ENCODE measurements at places on chromosomes 6 and 20.

- DNase-seq: no peak
These were observed 262.9 kb upstream of the BTBD3 start for GRCh38 chr20:11654766-11655165.

DNA sequence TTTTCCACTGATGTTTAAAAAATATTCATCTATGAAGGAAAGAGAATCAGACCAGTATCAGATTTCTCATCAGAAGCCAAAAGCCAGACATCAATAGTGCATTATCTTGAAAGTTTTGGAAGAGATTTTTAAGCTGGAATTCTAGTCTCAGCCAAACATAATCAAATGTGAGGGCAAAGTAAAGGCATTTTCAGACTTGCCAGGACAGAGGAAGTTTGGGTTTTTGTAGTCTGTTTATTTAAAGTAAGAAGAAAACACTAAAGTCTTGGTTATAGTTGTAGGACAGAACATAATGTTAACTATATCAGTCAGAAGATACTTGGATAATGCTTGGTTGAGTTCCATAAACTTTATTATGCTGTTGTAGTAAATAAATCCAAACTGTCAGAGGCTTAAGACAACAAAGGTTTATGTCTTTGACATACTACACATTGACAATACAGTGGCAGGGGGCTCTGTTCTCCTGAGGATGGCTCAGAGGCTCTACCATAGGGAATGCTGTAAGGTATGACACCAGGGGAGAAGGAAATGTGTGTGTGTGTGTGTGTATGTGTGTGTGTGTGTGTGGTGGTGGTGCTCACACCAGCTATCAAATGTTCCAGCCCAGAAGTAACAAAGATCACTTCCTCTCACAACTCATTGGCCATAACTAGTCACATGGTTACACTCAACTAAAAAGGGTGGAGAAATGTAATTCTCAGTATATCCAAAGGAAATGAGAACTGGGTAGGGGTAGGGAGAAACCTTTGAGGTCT lies 26.7 kb upstream of the YWHAB start:
- DNase-seq: no peak

DNA sequence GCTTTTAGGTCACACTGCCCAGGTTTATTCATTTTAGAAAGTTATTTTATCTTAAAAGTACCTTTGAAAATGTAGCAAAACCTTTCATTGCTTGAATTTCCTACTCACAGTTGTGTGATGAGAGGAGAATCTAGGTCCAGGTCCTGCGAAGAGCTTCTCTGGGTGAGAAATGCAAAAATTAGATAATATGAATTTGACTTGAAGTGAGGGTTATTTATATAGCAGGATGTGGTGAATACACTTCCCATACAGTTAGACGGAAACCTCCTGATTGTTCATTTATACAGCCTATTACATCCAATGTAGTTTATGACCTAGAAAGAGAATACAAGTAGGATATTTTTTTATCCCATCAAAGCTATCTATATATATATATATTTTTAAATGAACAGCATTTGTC lies 30.5 kb downstream of the CDKAL1 start:
- peak; percentile 74 for DNase-seq

- peak; percentile 66 for DNase-seq
These were observed 82.3 kb downstream of the CNBD2 start for GRCh38 chr20:36050436-36051317.

DNA sequence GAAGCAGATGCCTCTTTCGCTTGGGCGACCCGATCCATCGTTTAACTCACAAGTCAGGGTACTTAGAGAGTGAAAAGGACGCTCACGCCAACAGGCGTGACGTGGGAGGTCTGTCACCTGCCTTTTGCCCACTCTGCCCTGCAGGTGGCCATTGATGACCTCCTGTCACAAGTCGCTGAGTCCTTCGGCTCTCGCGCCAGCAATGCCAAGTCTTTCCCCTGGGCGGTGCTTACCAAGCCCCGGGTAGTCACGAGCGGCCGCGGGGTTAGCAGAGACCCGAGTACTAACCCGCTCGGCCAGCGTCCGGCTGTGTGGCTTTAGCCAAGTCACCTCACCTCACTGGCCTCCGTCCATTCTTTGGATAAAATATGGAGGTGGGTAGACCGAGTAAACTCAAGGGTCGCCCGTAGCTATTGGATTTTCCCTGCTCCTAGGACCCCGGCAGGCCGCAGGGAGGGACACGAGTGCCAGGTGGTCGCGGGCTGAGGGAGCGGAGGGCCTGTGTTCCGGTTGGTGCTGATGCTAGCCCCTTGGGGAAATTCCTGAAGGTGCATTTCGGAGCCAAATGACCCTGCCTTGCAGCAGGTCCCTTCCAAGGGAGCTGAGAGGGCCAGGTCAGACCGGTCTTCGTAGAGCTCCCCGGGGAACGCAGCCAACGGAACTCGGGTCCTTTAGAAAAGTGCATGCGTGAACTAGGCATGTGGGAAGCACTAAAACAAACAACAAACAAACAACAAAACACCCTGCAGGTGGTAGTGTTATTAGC lies 668 bp downstream of the PKIB start:
- peak; percentile 31 for DNase-seq

- DNase-seq: no peak
These were observed 200.8 kb downstream of the TFAP2C start for GRCh38 chr20:56829788-56830385.

DNA sequence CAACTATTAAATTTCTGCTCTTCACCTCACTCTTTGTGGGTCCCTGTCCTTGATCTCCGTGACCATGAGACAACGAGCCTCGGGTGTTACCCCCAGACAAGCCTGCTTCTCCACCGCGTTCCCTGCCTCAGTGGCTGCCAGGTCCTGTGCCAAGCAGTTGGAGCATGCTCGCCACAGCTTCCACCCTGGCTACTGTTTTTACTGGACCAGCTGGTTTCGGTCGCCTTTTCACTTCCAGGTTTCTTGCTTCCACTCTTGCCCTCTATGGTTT lies 5.6 kb downstream of the TP53RK start:
- no peak for DNase-seq

DNA sequence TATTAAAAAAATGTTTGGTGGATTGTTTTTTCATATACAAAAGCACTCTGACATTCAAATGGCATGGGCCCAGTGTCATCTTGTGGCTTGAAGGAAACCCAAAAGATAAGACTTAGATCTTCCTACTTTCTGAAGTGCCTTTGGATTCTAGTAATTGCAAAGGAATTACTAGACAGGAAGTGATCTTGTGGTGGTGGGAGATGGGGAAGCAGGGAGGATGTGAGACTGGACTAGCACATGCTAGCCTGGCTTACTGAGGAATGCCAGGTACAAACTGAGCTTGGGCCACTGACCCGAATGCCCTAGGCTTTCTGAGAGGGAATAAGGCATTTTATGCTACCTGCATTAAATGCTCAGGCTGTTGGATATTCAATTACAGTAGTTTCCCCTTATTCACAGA lies 59.0 kb downstream of the AFG1L start:
- no peak for DNase-seq

- no peak for DNase-seq
These were observed 62.4 kb downstream of the MDGA1 start for GRCh38 chr6:37635319-37635718.

- no peak for DNase-seq
These were observed 77.7 kb downstream of the ANKRD60 start for GRCh38 chr20:58150772-58151171.

GRCh38 chr6:30583921-30584320 lies 12.7 kb downstream of the ABCF1 start:
- no peak for DNase-seq

GRCh38 chr6:170293341-170294231 lies 2.7 kb upstream of the DLL1 start:
- DNase-seq: peak; percentile 5

- no peak for DNase-seq
These were observed 35.9 kb downstream of the SRC start for GRCh38 chr20:37381621-37382471.

- no peak for DNase-seq
These were observed 47.5 kb upstream of the TMX4 start for GRCh38 chr20:8067082-8067481.

- DNase-seq: no peak
These were observed 147.6 kb downstream of the KIF6 start for GRCh38 chr6:39577446-39578165.

GRCh38 chr6:53581856-53582255 lies 37.0 kb upstream of the GCLC start:
- no peak for DNase-seq

- DNase-seq: no peak
These were observed 158.7 kb downstream of the SYNE1 start for GRCh38 chr6:152478377-152479010.

DNA sequence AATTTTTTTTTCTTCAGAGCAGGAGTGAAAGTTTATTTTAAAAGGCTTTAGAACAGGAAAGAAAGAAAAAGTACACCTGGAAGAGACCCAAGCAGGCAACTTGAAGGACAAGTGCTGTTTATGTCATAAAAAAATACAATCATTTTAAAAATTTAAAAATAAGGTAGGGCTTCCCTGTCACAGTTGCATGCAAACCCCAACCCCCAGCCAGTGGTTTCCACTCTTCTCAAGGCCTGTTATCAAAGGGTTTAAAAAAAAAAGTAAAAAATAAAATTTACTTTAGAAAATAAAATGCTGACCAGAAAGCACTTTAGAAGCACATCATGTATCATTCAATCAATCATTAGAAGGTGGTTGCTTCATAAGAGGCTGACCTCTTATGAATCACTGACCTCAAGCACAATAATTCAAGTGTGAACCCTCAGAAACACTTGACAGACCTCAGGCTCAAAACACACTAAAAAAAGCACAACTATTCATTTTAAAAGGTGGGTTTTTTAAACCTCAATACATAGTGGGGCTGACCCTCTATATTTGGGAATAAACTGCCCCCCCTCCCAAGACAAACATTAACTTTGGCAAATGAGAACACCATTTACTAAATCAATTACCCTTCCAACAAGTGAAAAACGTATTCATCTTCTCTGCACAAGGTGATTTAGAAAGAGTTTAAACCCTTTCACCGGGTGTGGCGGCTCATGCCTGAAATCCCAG lies 15.6 kb downstream of the ILRUN start:
- DNase-seq: no peak

DNA sequence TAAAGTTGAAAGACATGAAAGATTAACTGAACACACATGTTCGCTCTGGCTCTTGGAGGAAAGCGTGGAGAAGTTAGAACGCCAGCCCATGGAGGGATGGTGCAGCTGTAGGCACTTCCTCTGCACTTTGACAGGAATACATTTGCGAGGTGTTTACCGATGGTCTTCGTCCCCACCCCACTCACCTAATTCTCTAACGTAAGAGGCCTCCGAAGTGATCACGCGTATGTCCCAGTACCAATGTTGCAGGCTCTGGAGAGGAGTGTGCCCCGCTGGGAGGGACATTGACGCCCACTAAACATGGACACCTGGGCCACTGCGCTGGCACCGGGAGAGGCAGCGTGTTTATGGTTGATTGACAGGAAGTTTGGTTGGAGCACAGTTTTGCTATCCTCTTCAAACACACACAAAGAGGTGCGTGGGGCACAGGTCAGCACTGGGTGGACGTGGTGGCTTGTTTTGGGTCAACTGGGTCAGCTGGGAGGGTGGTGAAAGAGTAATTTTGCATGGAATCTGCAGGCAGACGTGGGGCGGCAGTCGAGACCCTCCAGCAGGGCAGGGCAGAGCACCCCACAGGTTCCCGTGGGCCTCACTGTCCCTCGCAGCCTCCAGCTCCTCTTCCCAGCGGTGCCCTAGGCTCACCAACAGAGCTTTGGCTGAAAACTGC lies 110.1 kb downstream of the DLL1 start:
- DNase-seq: no peak

GRCh38 chr20:63689046-63690002 lies 7.1 kb upstream of the TNFRSF6B start:
- DNase-seq: no peak

GRCh38 chr6:42790549-42791181 lies 8.8 kb downstream of the BICRAL start:
- DNase-seq: no peak

- DNase-seq: no peak
These were observed 15.0 kb upstream of the IFNGR1 start for GRCh38 chr6:137233911-137234863.

- DNase-seq: peak; percentile 84
These were observed 169.1 kb upstream of the CDYL start for GRCh38 chr6:4606821-4607704.

All from NCI-H1694 treated with DMSO at 0.1 percent for 48 hours (cell line).